ENCODE measurements at places on chromosomes 1 and 21.

- DNase-seq: no peak
These were observed 2.4 kb upstream of the RNU5D-1 start for GRCh38 chr1:44733365-44733764.

GRCh38 chr1:26498894-26499293, 26.7 kb downstream of the HMGN2 start:
- no peak for DNase-seq

DNA sequence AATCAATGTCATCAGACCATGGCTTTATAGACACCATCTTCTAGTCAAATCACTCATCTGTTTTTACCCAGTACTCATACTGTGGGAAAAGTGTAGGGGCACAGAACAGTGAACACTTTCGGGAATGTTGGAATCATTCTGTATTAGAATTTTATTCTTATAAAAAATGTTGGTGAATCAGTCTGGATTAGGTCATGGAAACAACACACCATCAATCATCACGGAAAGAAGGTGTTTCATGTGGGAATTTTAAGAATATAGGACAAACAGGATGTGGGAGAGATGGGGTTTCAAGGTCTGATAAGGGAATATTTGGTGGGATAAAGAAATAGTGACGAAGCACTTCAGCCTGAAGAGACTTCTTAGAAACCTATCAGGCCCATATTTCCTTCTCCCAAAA, 17.3 kb downstream of the GBP1 start:
- no peak for DNase-seq

- DNase-seq: no peak
These were observed 7.5 kb downstream of the RNF220 start for GRCh38 chr1:44412601-44413000.

GRCh38 chr21:43297989-43298388, 128.9 kb downstream of the SIK1 start:
- no peak for DNase-seq

DNA sequence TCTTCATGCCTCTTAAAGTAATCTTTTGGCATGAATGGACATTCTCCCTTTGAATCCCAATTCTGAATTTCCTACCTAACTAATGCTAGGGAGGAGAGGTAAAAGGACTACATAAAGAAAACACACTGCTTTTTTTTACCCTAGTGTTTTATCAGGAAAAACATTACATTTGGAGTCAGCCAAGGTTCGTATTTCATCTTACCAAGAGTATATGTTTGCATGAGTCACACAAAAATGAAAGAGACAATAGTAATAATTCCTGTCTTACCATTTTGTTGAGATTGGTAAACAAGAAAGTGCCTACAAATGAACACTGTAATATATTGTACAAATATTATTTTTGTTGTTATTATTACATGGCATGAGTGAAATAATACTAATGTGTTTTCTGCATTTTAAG, 112.9 kb upstream of the WARS2 start:
- no peak for DNase-seq

GRCh38 chr21:42997053-42997452, 22.7 kb downstream of the PKNOX1 start:
- no peak for DNase-seq

GRCh38 chr1:221878134-221878533, 136.2 kb upstream of the DUSP10 start:
- DNase-seq: no peak

- DNase-seq: no peak
These were observed 77.6 kb downstream of the DUSP10 start for GRCh38 chr1:221664253-221664652.

DNA sequence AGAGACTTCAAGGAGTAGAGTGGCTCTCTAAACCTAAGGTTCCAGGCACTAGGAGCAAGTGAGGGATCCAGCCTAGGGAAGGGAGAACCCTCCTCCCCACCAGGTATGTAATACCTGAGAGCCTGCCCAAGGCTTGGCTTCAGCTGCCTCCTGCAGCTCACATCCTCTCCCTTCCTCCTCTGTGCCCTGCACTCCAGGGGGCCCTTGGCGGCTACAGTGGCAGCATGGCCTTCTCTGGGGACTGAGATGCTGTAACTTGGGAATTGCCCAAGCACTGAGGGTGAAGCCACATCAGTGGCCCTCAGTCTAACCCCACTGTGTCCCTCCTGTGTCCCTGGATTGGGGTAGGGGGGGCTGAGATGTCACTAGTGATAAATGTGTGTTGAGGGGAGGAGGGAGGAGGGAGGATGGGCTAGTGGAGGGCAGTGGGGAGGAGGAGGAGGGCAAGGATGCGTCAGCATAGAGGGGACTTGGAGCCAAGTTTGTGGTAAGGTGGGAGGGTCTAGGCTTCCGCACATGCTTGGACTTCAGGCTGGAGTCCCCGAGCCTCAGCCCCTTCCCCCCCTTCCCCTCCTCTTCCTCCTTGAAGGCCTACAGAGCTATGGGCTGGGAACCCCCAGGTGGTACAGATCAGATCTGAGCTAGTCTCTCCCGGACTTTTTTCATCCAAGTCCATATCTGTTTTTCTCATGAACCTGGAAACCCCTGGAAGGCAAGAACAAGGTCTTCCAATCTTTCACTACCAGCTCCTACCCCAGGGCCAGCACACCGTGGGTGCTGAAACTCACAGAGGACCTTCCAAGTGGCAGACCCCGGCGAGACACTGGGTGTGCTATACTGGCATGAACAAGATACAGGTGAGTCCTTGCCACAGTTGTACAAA, 17.5 kb downstream of the COL9A2 start:
- no peak for DNase-seq

- no peak for DNase-seq
These were observed 689.5 kb upstream of the NCAM2 start for GRCh38 chr21:20308586-20309315.

DNA sequence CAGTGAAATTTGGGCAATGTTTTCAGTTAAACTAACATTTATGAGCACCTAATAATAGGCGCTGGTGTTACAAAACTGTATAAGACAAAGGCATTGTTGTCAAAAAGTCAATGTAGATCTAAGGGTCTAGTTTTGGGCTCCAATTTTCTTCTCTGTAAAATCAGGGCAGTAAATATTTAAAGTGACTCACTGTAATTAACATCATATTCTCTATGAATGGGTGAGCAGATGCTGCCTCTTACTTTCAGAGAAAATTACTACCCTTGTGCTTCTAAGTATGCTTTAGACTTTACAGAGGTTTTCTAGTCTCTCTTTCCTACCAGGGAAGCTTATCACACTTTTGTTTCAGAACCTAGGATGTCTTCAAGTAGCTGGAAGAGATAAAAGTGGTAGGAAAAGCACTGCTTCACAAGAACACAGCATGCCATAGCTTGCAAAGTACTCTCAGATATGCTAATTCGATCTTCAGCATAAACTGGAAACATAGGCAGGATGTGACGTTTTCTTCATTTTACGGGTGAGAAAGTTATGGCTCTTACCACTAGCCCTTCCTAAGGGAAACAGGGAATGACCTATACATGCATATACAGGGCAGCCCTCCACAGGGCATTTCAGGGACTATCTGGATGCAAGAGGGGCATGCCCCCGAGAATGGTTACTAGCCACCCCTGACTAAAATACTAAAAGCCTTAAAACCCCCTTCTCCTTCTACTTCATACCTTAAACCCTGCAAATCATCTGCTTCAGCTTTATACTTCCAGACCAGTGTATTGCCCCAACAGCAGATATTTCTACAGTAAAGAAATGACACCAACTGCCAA, 2.6 kb downstream of the C1orf116 start:
- DNase-seq: no peak

DNA sequence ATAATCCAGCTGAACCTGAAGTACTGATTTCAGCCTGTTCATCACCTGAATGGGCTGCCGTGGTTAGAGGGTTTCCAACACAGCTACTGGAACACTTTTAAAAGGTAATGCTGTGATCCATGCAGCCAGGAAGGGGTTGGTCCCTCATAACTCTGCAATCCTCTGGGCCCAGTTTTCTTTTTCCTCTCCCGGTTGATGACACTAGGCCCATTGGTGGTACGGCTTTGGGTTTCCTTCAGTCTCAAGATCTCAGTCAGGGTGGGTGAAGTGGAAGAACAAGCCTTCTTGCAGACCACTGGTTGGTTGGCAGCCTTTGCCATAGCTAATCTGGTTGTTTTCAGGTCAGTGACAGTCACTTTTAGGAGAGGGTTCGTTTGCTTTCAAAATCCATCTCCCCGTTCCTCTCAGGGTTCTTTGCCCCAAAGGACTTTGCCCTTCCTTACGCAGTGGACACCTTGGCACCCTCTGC, 502 bp upstream of the SLC35A3 start:
- no peak for DNase-seq

DNA sequence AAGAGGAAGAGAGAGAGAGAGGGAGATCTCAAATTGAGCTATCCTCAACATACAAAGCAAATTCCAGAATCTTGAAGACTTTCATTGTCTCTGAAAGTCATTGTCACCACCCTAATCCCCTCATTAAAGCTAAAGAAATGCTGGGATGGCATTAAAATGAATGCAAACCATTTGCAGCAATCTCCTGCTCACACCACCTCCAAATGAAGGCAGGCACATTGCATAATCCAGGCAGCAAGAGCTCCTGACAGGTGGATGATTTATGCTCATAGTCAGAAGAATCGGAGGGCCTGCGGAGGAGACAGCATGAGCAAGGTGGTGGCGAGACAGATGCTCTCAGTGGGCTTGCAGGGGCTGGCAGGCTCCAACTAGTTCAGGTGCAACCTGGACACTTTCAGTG, 90.2 kb downstream of the ESRRG start:
- DNase-seq: no peak

DNA sequence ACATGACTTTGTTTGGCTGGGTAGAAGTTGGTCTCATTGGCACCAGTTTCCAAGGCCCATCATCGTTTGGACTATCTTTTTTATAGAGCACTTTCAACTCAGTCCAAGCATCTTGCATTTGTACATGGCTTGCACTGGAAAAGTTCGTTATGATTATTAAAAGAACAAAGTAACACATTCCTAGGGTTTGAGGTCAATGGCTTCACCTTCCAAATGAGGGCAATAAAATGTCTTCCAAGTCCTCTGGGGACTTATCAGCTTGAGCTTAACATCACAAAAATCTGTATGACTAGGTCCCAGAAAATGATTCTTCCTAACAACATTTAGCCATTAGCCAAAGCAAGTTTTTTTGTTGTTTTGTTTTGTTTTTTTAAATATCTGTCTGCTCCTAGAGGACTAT, 610.8 kb downstream of the LMO4 start:
- DNase-seq: no peak

DNA sequence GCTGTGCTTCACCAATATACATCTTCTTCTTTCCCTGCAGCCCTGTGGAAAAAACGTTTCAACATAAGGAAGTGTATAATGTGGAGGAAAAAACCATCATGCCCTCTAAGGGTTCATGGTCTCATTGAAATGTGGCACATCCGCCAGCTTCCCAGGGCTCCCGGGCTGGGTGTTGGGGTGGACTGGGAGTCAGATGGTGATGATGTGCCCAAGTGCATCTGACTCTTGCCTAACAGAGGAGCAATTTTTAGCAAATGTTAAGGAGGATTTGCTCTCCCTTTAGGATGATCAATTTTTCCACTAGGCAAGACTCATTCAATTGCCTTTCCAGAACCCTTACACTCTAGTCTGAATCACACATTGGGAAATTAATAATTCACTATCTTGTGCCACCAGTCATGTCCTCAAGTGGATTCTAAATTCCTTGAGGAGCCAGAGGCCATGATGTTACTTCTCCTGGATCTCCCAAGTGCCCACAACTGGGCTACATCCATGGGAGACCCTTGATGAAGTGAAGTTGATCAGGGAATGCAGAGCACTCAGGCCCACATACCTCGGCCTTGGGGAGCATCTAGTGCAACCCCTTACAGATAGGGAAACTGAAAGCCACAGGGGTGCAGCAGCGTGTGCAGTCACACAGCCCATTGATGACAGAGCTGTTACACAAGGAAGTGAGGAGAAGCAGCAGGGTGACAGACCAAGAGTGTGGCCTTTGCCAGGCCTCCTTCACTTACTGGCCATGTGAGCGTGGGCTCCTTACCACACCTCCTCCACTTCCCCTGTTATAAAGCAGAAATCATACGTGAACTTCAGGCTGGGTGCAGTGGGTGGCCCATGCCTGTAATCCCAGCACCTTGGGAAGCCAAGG, 100.0 kb upstream of the SLC44A3 start:
- DNase-seq: peak; percentile 8

DNA sequence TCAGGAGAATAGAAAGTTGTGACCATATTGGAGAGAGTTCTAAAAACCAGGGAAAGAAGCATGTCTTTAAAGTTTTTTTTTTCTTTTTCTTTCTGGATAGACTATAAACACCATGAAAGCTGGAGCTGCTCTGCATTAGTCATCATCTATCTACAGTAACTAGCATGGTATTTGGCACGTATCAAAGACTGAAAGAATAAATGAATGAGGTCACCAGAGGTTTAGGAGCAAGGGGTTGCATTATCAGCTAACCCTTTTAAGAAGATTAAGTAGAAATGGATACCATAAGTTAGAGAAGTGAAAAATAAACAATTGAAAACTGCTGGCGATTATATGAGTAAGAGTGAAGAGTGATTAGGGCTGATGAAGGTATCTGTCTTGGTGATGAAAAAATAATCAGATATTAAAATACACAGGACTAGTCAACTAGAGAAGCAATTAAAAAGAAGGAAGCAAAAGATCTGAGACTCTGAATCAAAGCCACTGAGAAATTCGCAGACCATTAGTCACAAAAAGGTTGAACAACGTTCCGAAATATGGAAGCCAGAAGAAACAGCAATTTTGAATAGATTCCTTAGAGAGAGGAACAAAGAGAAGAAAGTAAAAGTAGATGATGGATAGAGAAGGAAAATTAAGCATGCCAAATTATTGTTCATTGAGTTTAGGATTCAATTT, 536.4 kb downstream of the DPYD start:
- DNase-seq: no peak

DNA sequence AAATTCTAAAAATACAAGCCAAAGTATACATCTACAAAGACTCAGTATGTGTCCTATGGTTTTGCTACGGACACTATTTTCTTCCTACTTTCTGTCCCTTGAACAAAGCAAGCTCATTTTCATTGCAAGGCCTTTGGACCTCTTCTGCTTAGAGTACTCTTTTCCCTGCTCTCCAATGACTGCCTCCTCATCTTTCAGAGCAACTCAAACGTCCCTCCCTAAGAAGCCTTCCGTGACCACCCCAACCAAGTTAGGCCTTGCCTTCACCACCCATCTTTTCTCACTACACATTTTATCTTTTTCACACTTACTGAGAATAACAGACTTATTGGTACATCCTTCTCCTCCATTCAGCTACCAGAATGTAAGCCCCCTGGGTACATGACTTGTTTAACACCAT, 39.9 kb downstream of the ENAH start:
- DNase-seq: no peak

- no peak for DNase-seq
These were observed 36.2 kb upstream of the F13B start for GRCh38 chr1:197103300-197103699.

- DNase-seq: no peak
These were observed 6.5 kb downstream of the RD3 start for GRCh38 chr1:211485480-211485857.

DNA sequence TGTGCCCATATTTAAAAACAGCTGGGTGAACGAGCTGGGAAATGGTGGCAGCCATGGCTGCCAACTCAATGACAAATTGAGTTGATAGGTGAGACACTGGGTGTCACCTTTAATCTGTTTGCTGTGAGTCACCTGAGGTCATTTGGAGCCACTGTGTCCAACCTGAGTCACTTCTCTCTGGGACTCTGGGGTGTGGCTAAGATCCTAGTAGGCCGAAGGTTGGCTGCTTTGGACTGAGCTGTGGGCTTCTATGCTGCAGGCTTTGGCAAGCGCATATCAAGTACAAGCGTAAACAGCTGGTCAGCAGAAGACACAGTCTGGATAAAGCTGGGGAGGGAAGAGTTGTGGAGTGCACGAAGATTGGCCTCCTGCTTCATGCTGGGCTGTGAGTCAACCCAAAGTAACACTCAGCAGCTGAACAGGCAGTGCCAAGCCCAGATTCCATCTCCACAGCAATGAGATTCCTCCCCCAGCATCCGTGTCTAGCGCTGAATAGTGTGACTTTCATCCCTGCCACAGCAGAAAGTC, 24.0 kb downstream of the TEX35 start:
- no peak for DNase-seq

Data from CD4-positive, alpha-beta T cell treated with Interleukin-2 at 100 ng/mL for 4 hours (primary cell).